ENCODE measurements at places on chromosomes 5 and 9. TPM values are rescaled to one million over a fixed set of nuclear protein-coding genes. Genes with fewer than 3 reads are reported as not detected.

GRCh38 chr5:159620853-159621540 is 290.7 kb upstream of the IL12B start:
- no peak for DNase-seq

DNA sequence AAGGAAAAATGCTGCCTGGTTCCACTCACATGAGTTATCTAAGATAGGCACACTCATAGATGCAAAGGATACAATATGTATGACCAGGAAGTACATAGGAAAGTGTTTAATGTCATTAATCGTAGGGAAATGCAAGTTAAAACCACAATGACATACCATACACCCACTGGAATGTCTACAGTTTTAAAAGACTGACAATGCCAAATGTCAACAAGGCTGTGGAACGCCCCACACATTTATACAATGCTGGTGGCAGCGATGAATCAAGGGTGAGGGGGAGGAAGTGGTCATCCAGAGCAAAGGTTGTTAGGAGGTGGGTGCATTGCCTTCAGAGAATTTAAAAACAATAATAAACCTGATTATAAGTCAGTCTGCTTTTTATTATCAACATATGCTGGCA is 437.8 kb downstream of the ARHGEF28 start:
- DNase-seq = peak; percentile 72

Gene RABL6
- total RNA-seq = 47.5 TPM

- no peak for DNase-seq
These were observed 11.7 kb upstream of the NSMF start for GRCh38 chr9:137470785-137471184.

DNA sequence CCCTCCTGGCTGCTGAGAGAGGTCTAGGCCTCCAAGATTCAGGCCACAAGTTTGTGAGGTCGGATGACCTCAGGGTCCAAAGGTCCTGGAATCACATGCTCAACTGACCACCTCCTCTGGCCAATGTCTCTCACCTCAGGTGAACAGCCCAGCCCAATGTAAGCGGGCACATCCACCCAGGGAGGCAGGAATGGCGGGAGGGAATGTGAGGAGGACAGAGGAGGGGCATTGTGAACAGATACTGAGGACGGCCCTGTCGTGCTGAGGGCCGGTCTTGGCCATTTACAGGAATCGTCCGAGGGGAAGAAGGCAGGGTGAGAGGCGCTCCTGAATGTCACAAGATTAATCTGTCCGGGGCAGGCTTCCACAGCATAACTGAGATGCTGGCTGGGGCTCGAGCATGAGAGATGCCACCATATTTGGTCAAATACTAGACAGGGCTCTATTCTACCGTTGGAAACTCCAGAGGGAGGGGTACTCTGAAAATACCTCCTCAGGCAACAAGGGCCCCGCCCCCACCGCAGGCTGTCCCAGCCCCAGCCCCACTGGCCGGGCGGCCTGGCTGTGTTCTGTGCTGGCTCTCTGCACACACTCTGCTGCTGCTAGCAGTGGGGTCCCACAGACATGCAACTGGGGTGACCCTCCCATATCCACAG is 1.5 kb upstream of the IL17B start:
- DNase-seq = no peak

GRCh38 chr9:124022201-124023121 is 10.9 kb downstream of the LHX2 start:
- DNase-seq = no peak

DNA sequence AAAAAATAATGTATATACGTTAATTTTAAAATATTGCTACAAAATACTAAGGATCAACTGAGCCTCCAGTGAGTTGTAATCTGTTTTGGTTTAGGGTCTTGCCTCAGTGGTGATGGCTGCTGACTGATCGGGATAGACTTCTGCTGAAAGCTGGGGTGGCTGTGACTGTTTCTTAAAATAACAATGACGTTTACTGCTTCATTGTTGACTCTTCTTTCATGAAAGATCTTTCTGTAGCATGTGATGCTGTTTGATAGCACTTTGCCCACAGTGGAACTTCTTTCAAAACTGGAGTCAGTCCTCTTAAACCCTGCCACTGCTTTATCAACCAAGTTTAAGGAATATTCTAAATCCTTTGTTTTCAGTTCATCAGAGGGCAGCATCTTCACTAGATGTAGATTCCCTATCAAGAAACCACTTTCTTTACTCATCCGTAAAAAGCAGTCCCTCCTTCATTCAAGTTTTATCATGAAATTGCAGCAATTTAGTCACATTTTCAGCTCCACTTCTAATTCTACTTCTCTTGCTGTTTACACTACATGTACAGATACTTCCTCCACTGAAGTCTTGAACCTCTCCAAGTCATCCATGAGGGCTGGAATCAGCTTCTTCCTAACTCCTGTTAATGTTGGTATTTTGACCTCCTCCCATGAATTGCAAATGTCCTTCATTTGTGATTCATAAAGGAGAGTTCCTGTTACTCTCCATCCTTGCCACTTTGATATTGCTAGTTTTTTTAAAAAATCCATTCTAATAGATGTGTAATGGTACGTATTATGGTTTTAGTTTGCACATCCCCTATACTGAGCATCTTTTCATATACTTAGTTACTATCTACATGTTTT is 41.5 kb upstream of the PTPDC1 start:
- DNase-seq = peak; percentile 46

DNA sequence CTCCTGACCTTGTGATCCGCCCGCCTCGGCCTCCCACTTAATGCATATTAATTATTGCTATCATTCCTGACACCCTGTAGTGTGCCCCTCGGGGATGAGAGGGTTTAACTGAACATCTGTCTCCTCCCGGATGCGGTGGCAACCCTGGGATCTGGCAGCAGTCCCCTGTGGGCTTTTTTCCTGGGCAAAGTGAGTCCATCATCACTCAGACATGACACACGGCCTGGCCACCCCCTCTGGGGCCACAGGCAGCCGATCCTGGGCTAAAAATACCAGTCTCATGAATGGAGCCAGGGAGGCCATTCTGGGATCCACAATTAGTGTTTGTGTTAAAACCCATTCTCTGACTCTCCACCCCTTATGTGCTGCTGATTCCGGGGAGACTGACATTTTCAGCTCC is 161.2 kb downstream of the RGS3 start:
- DNase-seq = peak; percentile 50

GRCh38 chr5:103408408-103408807 is 149.8 kb downstream of the MACIR start:
- no peak for DNase-seq

GRCh38 chr5:148125641-148126040 is 42.7 kb upstream of the SPINK14 start:
- peak; percentile 8 for DNase-seq

Gene EIF4EBP3
- 0.36 TPM for total RNA-seq

DNA sequence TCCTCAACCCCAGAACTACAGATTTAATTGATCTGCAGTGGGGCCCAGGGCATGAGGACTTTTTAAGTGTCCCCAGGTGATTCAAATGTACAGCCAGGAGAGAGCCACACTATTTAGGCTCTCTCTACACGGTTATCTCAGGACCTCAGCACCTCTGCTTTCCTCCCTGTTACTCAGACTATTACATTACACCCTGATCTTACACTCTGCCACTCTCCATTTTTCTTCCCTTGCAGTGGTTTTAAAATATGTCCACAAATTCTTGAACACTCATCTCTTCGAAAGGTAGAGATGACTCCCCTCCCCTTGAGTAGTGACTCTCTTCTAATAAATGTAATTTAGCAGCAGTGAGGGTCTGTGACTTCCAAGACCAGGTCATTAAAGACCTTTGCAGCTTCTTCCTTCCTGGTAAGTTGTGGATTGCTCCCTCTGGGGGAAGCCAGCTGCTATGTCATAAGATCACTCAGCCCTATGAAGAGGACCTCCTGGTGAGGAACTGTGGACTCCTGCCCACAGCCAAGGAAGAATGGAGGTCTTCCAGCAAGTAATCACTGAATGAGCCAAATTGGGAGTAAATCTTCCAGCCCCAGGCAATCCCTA is 87.5 kb upstream of the SSBP2 start:
- DNase-seq = peak; percentile 49

Gene MAPK9
- 22.9 TPM for total RNA-seq

- DNase-seq = peak; percentile 95
These were observed at the start of gene CHD1 for GRCh38 chr5:98928873-98929709. CHD1 (minus strand) TSS chr5:98929007; CDS start chr5:98926386, 2,621 bp downstream.

Gene TSSK1B
- under 0.01 TPM for total RNA-seq

DNA sequence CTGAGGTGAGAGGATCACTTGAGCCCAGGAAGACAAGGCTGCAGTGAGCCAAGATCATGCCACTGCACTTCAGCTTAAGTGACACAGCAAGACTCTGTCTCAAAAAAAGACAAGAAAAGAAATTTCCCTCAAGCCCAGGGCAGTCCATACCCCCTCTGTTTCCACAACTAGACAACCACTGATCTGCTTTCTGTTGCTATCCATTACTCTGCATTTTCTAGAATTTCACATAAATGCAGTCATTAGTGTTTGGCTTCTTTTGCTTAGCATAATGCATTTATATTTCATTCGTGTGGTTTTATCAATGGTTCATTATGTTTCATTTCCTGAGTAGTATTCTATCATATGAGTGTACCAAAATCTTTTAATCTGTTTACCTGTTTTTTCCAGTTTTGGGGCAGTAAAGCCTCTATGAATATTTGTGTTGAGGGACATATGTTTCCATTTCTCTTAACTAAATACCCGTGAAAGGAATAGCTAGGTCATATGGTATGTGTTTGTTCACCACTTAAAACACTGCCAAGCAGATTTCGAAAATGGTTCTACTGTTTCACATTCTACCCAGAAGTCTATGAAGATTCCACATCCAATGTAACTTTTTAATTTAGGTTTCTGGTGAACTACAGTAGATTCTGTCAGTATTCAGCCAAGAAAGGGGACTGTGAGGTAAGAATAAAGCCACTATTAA is 271.8 kb downstream of the ZNF608 start:
- peak; percentile 3 for DNase-seq

DNA sequence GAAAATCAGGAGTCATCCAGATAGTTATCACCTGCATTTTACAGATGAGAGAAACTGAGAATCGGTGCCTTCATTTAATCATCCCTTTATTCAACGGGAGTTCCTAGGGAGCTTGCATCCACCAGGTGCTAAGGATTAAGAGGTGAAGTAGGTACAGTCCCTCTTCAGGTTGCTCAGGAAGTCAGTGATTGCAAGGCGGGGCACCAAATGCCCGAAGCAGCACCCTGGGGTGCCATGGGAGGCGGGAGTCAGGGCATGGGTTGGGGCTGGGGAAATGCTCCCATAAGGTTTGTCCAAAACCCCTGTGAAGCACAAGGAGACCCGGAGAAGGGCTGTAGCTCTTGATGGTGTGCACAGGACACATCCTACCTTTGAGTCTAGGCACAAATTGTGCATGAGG is 98.8 kb upstream of the KLF4 start:
- no peak for DNase-seq

Gene GPR151
- total RNA-seq = not detected

Gene FRMPD1
- total RNA-seq = not detected

- DNase-seq = no peak
These were observed 77.2 kb downstream of the MRPS30 start for GRCh38 chr5:44885903-44886302.
